Astrocyte of the hippocampus (primary cell): ENCODE measurements at places on chromosomes 11 and 22.

GRCh38 chr11:69630424-69630823 lies 10.5 kb upstream of the CCND1 start:
- no peak for DNase-seq

DNA sequence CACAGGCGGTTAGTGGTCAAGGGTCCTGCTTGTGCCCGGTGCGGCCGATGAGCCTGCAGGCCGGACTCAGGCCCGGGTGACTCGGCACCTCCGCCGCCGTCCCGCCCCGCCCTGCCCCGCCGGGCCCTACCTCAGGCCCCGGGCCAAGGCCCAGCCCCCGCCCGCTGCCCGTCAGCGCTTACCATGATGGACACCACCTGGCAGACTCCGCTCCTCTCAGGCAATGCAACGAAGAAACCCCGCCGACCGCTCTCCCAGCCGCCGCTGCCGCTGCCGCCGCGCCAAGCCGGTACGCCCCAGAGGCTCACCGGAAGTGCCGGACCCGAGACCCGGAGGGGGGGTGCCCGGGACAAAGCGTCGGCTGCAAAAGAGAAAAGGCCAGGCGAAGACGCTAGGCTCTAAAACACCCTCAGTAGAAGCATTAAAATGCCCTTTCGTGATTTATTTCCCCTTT lies at the start of gene UFD1:
Gene UFD1 (minus strand): TSS at position 293 of the 454 bp plus-strand sequence. CDS start 108 bp downstream, at position 185.
- peak; percentile 91 for DNase-seq

DNA sequence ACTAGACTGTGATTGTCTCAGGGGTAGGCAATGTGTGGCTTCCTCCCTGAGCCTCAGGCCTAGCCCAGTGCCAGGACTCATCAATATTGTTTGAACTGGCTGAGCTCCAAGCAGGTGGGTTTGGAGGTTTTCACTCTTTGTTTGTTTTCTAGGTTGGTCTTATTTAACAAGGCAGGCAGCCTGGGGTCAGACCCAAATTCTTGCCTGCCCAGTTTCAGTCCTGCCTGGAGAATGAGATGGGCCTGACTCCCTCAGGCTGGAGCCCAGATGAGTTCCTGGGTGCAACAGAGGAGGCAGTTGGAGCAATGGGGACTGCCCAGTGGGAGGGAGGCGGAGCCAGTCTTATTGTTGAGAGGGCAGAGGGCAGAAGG lies 28.3 kb upstream of the TP53I11 start:
- DNase-seq, result peak; percentile 61

- peak; percentile 91 for DNase-seq
These were observed 107.9 kb upstream of the BMAL1 start for GRCh38 chr11:13169709-13170108.

GRCh38 chr11:32353884-32354283 lies 81.5 kb downstream of the WT1 start:
- no peak for DNase-seq

GRCh38 chr11:116356451-116356850 lies 416.3 kb downstream of the BUD13 start:
- no peak for DNase-seq

- DNase-seq, result peak; percentile 88
These were observed 1.4 kb upstream of the GGA1 start for GRCh38 chr22:37607010-37607934.

- peak; percentile 77 for DNase-seq
These were observed 40.6 kb downstream of the OR4D9 start for GRCh38 chr11:59551659-59552521.

- DNase-seq, result no peak
These were observed 31.9 kb downstream of the ANKK1 start for GRCh38 chr11:113419454-113420003.

DNA sequence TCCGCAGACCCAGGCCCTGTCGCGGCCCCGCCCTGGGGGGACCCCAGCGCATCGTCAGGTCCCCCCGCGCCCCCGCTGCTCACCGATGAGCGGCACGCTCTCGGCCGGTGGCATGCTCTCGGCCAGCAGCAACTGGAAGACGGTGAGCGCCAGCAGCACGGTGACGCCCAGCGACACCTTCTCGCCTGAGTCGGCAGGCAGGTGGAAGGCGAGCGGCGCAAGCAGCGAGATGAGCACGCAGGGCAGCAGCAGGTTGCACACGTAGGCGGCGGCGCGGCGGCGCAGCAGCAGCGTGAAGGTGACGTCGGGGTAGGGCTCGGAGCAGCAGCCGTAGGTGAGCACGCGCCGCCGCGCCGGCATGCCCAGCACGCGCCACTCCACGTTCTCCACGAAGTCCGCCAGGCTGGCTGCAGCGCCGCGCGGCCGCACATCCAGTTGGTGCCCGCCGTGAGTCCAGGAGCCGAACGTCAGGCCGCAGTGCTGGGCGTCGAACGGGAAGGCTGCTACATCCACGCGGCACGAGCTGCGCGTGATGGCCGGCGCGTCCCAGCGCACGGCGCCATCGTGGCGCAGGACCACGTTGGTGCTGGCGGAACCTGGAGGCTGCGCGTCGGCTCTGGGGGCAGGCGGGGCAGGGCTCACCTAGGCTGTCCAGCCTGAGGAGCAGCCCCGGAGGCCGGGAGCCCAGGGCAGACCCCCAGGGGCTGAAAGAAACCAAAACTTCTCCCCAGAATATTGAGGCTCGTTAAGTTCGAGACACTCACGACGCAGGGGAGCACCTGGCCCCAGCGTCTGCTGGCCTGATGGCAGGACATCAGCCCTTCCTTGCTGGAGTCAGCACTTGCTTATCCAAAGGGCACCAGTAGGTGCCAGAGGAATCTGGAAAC lies 3.8 kb downstream of the CHRNA10 start:
- DNase-seq, result no peak

DNA sequence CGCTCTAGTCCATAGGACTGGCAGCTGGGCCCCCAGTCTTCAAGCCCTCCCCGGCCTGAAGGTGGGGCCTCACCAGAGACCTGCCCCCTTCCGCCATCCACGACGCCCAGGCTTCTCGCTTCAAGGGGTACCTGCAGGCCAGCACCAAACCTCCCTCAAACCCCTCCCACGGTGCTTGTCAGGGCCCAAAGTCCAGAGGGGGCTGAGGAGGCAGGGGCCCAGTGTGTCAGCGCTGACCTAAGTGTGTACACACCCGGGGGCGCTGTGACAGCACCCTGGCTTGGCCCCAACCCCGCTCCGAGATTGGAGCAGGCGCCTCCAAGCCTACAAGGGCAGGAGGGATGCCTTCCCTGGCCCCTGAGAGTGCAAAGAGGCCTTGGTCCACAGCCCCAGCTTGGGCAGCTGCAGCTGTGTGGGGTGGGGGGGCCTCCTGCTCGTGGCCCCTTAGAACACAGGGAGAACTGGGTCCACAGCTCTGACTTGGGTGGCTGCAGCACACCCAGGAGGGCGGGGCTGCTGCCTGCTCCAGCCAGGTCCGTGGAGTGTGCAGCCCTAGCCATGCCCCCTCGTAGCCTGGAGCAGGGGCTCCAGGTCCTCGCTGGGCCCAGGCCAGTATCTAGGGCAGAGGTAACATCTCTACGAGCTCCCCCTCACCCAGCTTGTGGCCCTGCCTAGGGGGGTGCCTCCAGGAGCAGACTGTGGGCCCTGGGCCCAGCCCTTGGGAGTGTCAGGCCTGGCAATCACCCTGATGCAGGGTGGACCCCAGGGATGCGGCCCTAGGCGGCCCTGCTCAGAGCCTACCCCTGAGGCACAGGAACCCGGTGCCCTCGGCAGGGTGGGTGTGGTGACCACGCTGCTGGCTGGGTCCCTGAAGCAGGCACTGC lies 4.9 kb downstream of the SBF2 start:
- DNase-seq, result no peak

- DNase-seq, result no peak
These were observed 17.4 kb downstream of the TTLL8 start for GRCh38 chr22:50040717-50041116.

GRCh38 chr22:37187891-37188761 lies at the start of gene C1QTNF6:
TSS of gene C1QTNF6 (minus strand) at chr22:37188247. CDS start at chr22:37188213, 34 bp downstream.
- peak; percentile 72 for DNase-seq

GRCh38 chr22:17830043-17830961 lies 56.0 kb upstream of the BID start:
- DNase-seq, result peak; percentile 92

GRCh38 chr22:17833489-17833888 lies 59.2 kb upstream of the BID start:
- no peak for DNase-seq

DNA sequence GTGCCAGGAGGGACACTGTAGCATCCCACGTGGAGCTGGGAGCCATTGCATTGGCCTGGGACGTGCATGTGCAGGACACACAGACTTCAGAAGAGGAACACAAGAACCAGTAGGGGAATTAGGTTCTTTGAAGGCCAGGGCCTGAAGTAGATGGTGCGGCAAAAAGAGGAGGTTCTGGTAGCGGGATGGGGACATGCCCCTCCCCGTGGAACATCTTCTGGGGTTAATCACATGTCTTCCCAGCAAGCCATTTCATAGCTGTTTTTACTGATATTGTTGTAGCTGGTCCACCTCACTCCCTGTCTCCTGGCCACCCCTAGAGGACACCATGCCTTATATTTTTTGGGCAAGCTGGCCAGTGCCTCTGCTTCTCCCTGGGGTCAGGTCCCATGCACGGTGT lies 74.3 kb downstream of the SCN3B start:
- DNase-seq, result no peak

GRCh38 chr22:45318168-45318557 lies 8.4 kb downstream of the FAM118A start:
- DNase-seq, result peak; percentile 96

- DNase-seq, result no peak
These were observed 47.5 kb downstream of the PC start for GRCh38 chr11:66910669-66911068.

DNA sequence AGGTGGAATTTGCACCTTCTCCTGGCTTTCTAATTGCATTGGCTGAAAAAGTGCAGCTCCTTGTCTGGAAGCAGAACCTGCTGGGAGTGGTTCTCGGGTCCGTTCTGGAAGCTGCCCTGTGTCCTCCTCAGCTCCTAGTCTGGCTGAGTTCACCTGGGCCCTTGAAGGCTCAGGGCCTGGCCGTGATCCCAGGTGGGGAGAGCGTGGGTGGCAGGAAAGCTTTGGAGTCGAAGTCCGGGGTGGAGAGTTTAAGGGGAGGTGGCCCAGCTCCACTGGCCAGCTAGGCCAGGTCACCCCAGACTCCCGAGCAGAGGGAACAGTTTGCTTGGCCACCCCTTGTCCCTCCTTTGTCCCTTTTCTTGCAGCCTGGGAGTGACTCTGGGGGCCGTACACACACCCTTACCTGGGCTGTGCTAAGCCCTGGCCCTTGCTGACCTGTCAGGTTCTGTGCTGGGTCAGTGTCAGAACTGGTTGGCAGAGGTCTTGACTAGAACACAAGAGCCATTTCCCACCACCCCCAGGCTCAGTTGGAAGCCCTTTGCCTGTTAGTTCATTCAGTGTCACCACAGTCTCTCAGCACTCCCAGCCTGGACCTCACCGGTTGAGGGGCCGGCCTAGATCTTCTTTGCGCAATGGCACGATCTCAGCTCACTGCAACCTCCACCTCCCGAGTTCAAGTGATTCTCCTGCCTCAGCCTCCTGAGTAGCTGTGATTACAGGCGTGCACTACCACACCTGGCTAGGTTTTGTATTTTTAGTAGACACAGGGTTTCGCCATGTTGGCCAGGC lies 37.3 kb downstream of the LRP5 start:
- DNase-seq, result no peak

DNA sequence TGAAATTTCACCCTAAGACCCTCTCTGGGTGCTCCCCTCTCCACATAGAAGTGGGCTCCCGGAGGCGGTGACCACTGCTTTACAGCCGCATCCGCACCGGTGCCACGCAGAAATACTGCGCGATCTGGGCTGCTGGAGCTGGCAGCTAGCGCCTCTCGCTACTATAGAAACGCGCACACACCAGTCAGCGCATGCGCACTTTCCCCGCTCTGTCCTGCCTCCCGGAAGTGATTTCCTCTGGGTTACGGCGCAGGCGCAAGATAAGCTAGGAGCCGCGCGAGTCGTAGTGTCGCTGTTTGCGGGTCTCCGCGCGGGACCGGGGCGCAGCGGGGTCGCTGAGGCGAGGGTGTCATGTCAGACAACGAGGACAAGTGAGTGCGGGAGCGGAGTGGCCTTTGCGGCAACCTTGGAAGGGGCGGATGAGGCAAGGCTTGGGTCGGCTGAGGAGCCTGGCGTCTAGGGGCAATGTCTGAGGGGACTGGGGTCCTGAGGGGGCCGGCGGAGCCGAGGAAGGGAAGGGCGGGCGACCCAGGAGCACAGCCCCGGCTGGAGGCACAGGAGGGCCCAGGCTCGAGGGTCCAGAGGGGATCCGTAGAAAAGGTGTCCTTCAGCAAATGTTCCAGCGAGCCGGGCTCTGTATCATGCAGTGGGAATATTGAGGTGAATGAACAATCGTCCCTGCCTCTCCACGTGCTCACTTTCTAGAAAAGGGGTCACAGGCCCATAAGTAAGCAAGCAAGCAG lies at the start of the genes C22orf23 and POLR2F:
Gene C22orf23 (minus strand): TSS at position 165 of the 743 bp plus-strand sequence. CDS start 452 bp downstream, outside the sequence.
Gene POLR2F (plus strand): TSS at position 263 of the 743 bp plus-strand sequence. CDS start 89 bp downstream, at position 352.
- DNase-seq, result peak; percentile 98

DNA sequence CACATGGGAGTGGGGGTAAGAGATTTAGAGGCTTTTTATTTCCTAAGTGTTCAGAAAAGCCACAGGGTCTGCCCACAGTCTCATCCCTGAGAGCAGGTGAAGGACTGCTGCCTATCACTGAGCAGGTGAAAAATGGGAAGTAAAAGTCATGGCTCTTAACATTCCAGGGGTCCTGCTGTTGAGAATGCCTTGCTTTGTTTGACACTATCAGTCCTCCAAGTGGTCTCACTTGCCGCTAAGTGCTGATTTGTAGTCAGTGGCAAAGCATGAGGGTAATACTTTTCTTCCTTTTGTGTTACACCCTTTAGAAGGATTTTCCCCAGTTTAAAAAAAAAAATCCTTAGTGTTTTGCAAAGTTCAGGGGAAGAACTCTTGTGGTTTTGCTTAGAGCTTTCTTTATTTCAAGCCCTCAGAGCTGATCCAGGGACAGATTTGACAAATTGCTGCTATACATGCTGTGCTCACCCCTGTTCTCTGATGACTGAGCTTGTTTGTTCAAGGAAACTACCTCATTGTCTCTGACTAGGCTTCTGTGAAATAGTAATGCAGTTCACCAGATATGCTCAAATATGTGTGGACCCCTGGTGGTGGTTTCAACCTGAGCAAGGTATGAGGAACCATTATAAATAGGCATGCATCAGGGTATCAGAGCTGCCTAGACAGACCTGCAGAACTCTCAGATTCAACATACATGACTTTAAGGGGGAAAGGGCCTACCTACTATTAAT lies 141.0 kb downstream of the ARHGAP42 start:
- DNase-seq, result peak; percentile 82

DNA sequence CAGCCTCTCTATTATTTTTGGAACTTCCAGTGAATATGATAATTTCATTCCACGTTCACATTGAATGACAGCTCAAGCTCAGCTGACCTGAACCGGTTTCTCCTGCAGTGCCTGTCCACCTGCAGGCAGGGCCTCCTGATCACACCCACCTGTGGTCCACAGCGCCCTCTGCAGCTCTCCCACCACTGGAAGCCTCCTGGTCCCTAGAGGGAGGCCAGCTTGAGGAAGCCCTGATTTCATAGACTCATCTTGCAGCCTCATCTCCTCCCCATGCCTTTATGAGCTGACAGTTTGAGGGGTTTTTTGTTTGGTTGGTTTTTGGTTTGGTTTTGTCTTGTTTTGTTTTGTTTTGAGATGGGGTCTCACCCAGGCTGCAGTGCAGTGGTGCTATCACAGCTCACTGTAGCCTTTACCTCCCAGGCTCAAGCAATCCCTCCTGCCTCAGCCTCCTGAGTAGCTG lies 29.9 kb upstream of the MALAT1 start:
- DNase-seq, result no peak
